ENCODE measurements at places on chromosomes 16 and 17.
A peak's percentile ranks its signal among the peaks of the same experiment; 100 is the strongest.

DNA sequence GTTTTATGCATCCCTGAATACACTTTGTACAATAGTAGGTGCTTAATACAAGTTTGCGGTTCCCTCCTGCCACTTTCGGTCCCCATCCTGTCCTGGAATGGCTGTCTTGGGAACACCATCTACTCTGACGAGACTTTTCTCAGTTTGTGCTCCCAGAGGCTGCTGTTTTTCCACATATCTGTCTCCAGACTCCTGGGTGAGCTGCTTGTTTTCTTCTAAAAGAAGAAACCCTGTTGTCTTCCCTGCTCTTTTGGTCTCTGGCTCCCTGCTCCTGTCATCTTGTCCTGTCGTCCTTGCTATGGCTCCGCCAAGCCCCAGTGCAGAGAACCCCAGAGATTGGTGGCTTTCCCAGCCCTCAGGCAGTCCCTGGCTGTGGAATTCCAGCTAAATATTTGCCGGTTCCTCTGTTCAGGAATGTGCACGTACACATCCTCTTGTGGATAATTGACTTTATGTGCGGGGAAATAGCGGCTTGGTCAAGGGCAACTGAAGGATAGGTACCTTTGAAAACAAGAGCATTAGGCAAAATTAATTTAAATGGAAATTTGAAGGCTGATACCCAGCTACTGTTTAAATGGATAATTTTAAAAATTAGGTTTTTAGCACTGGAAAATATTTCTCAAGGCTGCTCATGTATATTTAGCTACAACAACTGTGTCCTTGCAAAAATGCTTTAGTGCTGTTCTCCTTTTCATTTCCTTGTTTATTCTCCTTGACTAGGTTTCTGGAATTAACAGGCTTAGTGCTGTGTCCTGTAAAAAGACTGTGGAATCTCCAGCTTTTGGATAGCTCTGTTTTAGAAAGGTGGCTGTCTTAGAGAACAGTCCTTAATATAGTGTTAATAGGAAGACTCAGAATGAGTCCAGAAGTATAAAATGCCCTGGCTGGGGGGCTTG is 50.2 kb upstream of the SLC12A3 start:
- peak; percentile 37 for DNase-seq

DNA sequence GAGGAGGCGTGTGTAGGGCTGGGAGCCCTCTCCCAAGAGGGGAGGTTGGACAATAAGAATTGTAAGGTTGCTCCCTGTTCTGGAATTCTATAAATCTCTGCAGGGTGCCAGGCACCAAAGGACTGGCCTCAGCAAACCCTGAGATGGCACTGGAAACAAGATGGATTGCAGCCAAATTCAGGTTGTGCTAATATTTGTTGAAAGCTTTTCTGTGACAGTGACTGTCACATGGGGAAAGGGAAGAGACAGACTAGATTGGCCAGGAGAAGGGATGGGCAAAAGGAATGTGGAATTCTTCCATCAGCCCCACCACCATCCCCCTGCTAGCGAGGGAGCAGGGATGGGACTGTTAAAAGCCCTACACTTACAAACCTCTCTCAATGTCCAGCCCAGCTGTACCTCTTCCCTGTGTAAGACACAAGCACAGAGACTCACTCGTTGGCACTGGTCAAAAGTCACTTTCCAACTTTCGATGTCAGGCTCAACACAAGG is 62.4 kb downstream of the SOX9 start:
- no peak for DNase-seq

DNA sequence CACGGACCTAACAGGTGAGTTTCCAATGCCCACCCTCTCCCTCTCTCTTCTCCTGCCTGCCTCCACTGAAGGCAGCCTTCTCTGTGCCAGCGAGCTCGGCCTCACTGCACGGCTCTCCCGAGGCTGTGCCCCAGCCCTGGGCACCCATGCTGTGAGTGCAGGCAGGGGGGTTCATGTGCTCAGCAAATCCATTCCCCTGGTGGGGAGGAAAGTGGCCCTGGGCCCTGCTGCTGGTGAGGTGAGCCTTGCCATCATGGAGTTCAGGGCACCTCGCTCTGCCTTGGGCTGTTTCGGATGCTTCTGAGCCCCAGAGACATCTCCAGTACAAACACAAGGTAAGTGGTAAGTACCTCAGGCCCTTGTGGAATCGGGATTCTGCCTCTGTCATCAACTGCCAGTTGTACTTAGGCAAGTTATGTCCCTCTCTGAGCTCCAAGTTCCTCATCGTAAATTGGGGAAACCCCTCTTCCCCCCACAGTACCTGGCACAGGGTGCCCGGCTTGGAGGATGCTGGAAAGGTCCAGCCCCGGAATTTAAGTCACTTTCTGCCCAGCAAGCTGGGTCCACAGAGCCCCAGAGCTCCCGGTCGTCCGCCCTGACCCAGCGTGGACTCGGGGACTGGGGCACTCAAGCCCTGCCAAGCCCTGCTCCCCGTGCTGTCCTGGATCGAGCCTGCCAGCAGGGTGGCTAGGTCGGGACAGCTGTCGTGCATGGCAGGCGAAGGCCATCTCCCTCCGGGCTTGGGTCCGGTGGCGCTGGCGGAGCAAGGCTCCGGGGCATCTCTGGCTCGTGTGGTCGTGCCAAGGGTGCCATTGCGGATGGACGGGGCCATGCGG is 684 bp upstream of the NUDT16L1 start:
- DNase-seq, result no peak

DNA sequence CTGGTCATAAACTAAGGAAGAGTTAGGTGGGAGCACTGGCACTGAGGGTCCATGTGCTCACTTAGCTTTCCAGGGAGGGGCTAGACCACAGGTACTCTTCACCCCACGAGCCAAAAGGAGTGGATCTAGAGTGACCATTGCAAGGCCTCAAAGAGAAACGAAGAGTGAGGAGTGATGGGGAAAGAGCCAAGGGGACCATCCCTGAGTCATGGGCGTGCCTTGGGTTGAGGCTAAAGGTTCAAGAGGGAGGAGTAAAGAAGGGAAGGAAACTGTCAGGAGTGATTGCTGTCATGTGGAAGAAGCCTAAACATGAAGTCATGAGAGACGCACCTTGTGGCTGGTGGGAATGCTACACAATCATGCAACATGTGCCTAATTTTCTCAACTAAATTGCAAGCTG is 141.0 kb downstream of the CDH13 start:
- no peak for DNase-seq

DNA sequence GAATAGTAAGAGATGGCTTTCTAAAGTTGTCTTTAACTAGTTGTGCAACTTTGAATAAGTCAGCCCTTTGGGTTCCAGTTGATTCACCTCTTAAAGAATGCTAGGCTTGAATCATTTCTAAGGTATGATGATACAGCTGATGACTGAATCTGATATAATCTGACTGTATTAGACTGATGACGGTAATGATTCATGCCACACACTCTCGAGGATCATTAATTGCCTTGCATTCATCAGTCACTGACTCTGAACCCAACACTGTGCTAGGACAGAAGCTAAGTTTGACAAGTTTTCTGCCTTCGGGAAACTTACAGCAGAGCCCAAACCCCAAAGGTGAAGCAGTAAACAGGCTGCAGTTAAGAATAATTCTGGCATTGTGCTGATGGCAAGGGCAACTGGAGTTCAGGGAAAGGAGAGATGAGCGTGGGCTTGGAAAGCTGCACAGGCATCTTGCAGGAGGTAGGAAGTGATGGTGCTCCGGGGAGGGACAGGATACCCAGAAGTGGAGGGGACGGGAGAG is 25.8 kb downstream of the ASIC2 start:
- DNase-seq, result no peak

DNA sequence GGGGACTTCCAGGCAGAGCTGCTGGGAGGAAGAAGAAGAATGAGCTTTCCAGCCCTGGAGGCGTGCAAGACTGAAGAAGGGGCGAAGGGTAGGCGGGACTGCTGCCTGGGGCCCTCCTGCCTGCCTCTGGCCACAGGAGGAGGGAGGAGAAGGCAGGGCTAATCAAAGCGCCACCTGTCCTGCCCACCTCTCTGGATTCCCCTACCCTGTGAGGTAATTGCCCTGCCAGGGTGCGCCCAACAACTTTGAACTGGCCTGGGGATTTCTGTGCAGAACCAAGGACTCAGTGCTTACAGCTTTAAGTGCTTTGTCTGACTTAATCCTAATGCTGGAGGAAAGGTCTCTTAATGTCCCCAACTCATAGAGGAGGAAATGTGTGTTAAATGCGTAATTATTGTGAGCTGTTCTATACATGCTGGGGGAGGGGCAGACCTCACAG is at the start of gene NOXO1:
NOXO1 (minus strand) TSS at position 72 of the 439 bp plus-strand sequence. CDS start 290 bp downstream, outside the sequence.
- DNase-seq, result no peak

DNA sequence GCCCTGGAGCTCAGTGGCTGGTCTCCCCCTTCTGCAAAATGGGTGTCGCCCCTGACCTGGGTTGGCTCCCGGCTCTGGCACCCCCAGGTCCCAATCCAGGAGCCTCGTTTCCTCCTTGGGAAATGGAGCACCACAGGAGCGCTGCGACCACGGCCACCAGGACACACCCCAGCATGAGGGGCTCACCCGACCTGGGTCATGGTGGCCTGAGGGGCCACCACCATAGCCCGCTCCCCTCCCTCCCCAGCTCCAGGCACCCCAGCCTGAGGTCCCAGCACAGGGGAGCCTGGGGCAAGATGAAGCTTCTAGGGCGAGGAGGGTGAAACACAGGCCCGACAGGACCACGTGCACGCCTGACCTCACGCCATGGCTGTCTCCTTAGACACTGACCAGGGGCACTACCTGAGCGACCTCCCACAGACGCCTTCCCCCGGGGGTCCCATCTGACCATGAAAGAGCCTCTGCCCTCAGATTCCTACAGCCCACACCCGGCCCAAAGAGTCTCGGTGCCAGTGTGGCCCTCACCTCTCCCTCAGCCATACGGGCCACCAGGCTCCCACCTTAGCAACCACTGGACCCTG is 11.8 kb downstream of the BCAR1 start:
- DNase-seq, result no peak

- DNase-seq, result no peak
Measured at GRCh38 chr17:49928837-49929475, 40.0 kb upstream of the DLX4 start.

DNA sequence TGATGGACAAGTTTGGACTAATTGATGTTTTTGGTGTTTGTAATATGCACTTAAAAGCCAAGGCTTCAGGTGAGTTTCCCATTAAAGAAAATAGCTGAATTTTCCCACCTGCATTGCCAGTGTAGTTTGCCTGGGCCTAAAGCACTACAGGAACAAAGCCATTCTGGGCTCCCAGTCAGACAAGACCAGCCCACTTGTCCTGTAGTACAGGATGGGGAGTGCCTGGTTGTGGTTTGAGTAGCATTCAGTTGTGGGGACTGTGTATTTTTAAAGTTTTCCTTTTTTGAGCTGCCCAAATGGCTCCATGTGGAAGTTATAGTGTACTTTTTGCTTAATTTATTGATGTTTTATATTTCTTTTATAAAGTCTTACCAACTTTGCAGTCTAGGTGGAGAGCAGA is 91.7 kb downstream of the TANGO6 start:
- no peak for DNase-seq

GRCh38 chr17:75785016-75785890 is 647 bp downstream of the UNK start:
- DNase-seq, result no peak

DNA sequence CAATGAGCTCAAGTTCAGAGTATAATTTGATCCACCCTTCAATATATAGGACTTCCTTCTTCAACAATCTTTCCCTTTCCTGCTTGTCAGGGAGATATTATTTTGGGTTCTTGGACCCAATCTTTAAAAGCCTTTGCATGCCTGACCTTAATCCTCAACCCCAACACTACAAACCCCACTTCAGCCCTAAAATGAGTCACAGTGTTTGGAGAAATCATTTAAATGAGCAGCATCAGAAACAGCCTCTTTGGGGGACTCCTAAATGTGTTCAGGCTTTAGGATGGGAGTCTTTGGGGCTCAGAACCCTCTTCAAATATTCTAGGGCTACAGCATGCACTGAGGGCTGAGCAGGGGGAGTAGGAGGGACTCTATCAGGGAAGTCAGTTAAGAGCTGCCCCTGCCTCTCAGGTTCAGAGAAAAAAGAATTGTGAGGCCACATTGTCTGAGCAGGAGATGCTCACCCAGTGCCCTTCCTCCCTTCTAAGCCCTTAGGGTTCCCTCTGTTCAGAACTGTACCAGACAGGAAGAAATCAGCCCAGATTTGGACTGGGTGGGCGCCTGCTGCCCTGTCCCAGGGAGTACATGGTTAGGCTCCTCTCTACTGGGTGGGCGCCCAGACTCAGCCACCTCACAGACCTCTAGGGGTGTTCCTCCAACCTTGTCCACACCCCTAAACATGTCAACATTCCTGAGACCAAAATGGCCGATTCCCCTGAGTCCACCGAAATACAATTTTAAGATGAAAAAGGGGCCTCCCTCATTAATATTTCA is 5.0 kb downstream of the NEUROD2 start:
- no peak for DNase-seq

DNA sequence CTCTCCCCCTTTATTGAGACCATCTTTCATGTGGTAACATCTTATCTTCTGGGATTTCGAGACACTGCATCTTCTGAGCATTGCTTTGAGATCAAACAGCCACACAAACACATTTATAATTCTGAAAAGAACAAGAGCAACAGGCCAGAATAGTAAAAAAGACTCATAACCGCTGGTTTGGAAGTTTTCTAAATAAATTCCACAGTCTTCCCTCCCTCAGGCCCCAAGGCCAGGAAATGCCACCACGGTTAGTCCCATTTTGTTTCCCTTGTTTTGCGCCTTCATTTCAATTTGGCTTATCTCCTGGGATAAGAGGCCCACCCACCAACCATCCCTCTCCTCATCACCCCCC is 25.3 kb downstream of the LITAF start:
- no peak for DNase-seq

- no peak for DNase-seq
Measured at GRCh38 chr16:58584831-58585505, 44.7 kb downstream of the CNOT1 start.

DNA sequence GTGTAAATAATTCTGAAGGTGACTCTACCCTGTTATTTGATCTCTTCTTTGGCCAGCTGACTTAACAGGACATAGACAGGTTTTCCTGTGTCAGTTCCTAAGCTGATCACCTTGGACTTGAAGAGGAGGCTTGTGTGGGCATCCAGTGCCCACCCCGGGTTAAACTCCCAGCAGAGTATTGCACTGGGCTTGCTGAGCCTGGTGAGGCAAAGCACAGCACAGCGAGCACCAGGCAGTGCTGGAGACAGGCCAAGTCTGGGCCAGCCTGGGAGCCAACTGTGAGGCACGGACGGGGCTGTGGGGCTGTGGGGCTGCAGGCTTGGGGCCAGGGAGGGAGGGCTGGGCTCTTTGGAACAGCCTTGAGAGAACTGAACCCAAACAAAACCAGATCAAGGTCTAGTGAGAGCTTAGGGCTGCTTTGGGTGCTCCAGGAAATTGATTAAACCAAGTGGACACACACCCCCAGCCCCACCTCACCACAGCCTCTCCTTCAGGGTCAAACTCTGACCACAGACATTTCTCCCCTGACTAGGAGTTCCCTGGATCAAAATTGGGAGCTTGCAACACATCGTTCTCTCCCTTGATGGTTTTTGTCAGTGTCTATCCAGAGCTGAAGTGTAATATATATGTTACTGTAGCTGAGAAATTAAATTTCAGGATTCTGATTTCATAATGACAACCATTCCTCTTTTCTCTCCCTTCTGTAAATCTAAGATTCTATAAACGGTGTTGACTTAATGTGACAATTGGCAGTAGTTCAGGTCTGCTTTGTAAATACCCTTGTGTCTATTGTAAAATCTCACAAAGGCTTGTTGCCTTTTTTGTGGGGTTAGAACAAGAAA is 5.1 kb downstream of the STH start:
- no peak for DNase-seq
